NCI-H2029 (cell line): ENCODE measurements at places on chromosomes 5 and 9.

DNA sequence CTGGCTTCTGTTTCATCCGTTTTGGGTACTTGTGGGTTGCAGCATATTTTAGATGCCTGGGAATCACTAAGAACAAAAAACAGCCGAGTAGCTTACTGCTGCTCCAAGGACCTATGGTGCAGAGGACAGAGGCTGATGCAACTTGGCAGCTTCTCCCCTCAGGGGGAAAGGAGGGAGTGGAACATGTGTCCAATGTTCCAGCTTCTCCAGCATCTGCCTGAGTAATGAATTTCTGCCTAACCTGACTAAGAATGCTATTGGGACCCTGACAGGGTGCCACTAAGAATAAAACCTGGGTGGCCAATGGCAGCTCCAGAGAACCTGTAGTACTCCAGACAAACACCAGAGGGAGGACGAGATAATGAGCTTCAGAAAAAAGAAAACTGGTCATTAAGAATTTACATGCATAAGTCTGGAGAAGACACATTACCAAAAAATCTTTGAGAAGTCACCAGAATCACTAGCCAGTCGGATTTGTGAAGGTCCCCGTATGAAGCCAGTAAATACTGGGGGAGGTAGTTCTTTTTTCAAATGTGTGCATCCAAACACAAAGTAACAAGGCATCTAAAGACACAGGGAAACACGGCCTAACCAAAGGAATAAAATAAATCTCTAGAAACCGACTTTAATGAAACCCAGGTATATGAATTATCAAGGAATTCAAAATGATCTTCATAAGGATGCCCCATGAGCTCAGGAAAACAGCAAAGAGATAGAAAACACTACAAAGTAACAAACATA lies 293.5 kb downstream of the HINT1 start:
- peak; percentile 0 for DNase-seq

GRCh38 chr5:17163221-17163620 lies 54.2 kb upstream of the BASP1 start:
- DNase-seq, result no peak

DNA sequence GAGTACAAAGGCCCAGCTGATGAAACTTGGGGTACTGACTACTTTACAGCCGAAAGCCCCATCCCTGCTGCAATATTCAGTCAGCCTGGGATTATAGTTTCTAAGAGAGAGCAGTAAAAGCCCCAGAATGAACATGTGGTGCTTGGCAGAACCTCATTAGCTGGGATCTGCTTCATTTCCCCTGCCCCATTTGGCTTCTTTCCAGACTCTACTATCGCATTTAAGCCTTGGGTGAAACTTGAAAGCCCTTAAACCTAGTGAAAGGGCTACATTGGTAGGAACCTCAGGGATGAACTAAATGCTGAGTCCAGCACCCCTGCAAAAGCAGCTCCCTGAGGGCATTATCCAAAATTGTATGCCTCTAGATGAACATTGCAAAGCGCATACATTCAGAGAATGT lies 631.1 kb downstream of the ACTL7B start:
- no peak for DNase-seq

DNA sequence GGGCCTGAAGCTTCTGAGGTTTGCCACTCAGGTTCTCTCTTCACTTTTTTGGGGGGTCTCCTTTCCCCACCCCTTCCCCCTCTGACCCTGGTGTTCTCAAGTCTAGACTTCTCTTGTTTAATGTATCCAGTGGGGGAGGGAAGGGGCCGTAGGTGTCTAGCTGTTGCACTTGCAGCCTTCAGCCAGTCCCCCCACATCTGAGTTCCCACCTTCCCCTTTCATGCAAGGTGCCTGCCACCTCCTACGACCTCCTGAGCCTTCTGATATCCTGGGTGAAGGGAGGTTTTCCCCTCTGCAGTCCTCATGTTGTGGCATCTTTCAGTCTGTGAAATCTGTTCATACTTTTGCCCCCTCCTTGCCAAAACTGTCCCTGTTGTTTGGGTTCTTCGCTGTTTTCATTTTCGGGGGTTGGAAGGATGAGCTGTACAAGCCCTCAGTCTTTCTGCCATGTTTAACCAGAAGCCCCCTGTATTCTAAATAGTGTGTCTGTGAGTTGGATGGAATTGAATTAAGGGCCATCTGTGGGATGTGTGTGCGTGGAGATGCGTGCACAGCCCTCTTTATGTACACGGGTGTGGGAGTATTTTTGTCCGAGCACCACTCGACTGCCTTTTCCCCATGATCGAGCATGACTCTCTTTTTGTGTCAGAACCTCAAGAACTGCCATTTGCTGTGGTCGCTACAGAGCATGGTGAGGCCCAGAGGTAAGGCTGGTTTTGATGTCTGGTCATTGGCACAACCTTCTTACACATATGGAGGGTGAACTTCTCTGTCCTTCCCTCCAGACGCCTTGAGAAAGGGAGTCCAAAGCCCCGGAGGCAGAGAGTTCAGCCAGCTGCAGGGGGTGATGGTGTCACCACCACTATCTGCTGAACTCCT lies 23.6 kb downstream of the PRRC2B start:
- no peak for DNase-seq

- no peak for DNase-seq
Measured at GRCh38 chr9:5958273-5958672, 57.2 kb downstream of the RANBP6 start.

GRCh38 chr5:36605241-36605640 lies 1.2 kb upstream of the SLC1A3 start:
- no peak for DNase-seq

- DNase-seq, result no peak
Measured at GRCh38 chr9:132545578-132545977, 36.8 kb upstream of the BARHL1 start.

DNA sequence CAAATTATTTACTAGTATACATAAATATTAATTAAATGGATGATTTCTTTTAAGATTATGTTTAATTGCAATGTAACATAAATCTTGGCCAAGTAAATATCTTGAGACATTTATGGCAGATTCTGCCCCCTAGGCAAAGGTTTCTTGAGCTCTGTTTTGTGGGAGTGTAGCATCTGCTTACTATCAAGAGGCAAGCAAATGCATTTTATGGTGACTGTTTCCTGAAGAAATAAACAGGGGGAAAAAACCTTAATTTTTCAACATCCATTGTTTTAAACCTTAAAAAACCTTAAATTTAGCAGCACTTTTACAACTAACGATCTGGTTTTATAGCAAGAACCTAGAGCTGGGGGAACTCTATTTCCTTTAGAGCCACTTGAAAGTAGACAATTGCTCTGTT lies 25.7 kb upstream of the FREM1 start:
- no peak for DNase-seq

- no peak for DNase-seq
Measured at GRCh38 chr5:149913436-149914419, 30.9 kb downstream of the PDE6A start.

GRCh38 chr5:135671052-135671705 lies 92.4 kb upstream of the CXCL14 start:
- no peak for DNase-seq

DNA sequence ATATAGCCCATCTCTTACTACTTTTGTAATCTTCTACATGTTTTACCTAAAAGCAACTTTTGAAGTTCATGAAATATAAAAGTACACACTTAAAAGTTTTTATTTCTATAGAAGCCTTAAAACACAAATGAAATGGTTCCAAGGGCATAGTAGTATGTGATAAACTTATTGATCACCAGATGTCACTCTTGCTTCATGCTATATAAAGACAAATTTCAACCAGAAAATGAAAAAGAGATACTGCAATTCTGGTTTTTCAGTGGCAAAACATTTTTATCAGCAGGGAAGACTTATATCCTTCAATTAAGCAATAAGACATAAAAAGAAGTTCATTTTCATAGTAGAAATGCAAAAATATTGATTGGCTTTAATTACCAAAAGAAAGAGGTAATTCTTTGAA lies 69.4 kb upstream of the FBXL17 start:
- no peak for DNase-seq
